Immature natural killer cell (primary cell): ENCODE measurements at places on chromosomes 5 and 9. TPM values are rescaled to one million over a fixed set of nuclear protein-coding genes. Genes with fewer than 3 reads are reported as not detected.

- no peak for DNase-seq
Observed at GRCh38 chr5:98299435-98299834, 474.0 kb upstream of the RGMB start.

GRCh38 chr9:111463048-111463447 is 21.1 kb downstream of the ECPAS start:
- DNase-seq: no peak

DNA sequence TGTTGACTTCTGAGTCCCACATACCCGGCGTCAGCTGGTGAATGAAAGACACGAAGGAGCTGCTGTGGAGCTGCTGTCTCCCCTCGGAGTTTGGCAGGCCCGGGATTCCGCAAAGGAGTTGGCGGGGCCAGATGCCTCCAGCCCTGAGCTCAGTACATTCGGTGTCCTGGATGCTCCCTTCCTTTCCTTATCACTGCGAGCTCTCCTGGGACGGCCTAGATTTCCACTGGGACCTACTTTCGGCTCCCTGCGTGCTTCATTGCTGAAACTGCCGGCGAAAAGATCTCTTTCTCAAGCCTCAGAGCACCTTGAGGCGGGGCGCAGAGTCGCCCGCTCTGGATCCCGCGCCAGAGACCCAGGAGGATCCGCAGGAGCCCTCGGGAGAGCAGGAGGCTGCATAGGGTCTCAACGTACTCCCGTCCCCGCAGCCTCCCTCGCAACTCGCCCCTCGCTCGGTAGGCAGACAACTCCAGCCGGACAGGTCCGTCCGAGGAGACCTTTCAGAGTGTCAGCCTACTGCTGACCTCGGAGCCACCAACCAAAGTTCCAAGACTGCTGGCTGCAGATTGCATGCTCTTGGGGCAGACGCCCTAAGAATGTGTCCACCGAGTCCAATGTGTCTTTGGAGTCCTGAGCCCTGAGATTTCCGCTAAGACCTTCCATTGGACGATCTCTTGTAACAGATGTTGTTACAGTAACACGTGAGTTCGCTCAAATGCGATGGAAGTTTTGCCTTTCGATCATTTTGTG is 6.1 kb downstream of the ANXA2R start:
- DNase-seq: no peak

DNA sequence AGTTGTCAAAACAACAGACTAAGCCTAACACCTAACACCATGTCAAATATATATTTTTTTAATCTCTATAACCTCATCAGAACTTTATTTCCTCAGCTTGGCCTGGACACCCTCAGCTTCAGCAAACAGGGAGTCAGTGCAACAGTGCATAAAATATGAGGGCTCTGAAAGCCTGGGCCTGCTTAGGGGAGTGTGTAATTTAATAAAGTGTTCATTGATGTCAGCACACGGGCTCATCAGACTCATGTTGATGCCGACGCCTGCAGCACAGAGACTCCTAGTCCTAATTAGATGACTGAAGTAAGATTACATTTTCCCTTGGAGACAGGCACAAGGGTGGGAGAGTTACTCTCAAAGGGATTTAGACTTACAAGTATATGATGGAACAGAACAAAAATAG is 37.8 kb downstream of the CDH10 start:
- no peak for DNase-seq

DNA sequence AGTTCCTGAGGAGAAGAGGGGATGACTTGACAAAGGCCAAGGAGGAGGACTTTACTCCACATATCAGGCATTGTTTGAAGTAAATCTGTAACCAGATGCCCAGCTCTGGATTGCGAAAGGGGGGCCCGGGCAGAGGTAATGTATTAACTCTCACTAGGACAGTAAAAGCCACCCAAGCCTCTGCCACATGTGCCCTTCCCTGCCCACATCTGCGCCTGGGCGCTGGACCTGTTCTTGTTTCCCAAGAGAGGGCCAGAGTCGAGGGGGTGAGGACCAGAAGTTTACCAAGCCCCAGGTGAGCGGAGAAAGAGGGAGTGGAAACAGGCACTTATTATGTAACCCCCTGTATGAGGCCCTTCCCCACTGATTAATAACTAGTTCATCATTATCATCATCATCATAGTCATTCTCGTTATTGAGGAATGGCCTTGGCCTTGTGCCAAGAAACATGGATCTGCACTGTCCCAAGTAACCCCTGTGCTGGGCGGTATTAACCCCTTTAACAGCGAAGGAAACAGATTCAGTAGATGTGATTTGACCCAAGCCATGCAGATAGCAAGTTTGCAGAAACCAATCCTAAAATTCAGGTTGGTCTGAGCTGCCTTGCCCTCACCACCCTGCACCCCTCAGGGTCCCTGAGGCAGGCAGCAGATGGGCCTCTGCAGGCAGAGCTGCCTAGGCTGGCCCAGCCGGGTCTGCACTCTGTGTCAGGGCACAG is at the start of gene SLC23A1:
SLC23A1 (minus strand) TSS at position 23 of the 718 bp plus-strand sequence. CDS start 44 bp downstream, outside the sequence.
- DNase-seq: no peak

The IDNK gene
- 31.1 TPM for polyA plus RNA-seq

The IFNK gene
- not detected for polyA plus RNA-seq

GRCh38 chr5:114657342-114658130 is 295.7 kb downstream of the KCNN2 start:
- no peak for DNase-seq

- DNase-seq: no peak
Observed at GRCh38 chr5:6228257-6229250, 149.8 kb downstream of the MED10 start.

- no peak for DNase-seq
Observed at GRCh38 chr5:79235261-79235633, 684 bp upstream of the JMY start.

The FOXD4L3 gene
- polyA plus RNA-seq: not detected

The FYB1 gene
- 50.6 TPM for polyA plus RNA-seq

The ANKRD18B gene
- polyA plus RNA-seq: not detected

DNA sequence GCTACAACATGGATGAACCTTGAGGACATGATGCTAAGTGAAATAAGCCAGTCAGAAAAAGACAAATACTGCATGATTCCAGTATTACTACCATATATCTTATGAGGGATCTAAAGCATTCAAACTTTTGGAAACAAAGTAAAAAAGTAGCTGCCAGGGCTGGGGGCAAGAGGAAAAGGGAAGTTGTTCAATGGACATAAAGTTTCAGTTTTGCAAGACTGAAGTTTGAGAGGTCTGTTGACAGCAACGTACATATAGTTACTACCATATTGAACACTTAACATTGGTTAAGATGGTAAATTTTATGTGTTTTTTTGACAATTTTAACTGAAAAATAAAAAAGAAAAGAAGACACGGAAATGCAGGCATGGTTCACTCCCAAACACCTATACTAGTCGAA is 77.6 kb downstream of the MAPKAP1 start:
- no peak for DNase-seq
